Bladder microvascular endothelial cell (primary cell): ENCODE measurements at places on chromosomes 16 and 17. TPM values are rescaled to one million over a fixed set of nuclear protein-coding genes. Genes with fewer than 3 reads are reported as not detected.

The FN3K gene
- total RNA-seq: 3.7 and 10.8 TPM in 2 replicates

The CSF3 gene
- total RNA-seq: 0.19 and 0.97 TPM in 2 replicates

The PSKH1 gene
- total RNA-seq: 12.5 and 35.7 TPM in 2 replicates

The FSCN2 gene
- total RNA-seq: 0.16 and 1.1 TPM in 2 replicates

The SLC38A8 gene
- total RNA-seq: not detected in 2 replicates

The PIPOX gene
- total RNA-seq: 2.3 and 2.8 TPM in 2 replicates

The SLC47A1 gene
- total RNA-seq: 0.49 and 1.4 TPM in 2 replicates

The PRR35 gene
- total RNA-seq: not detected in 2 replicates

The SLFN12L gene
- total RNA-seq: 0.16 and 0.25 TPM in 2 replicates

The CDRT15L2 gene
- total RNA-seq: not detected in 2 replicates

The NACA2 gene
- total RNA-seq: not detected in 2 replicates

The GNAO1 gene
- total RNA-seq: not detected in 2 replicates

The ITGB3 gene
- 44.5 and 44.7 TPM in 2 replicates for total RNA-seq

The QRICH2 gene
- 3.1 and 10.4 TPM in 2 replicates for total RNA-seq

The KRTAP3-2 gene
- total RNA-seq: 0.16 TPM in 1 of 2 replicates, not detected in the other

The MT1A gene
- total RNA-seq: 0.65 and 0.69 TPM in 2 replicates

The KRTAP4-6 gene
- not detected in 2 replicates for total RNA-seq

The CCDC40 gene
- total RNA-seq: 0.49 and 3.2 TPM in 2 replicates

The SLC5A11 gene
- not detected in 2 replicates for total RNA-seq
